ENCODE measurements at places on chromosomes 11 and 22.

GRCh38 chr22:47237890-47238480, 475.5 kb downstream of the TBC1D22A start:
- DNase-seq, result no peak

GRCh38 chr22:20509344-20510047, 2.1 kb downstream of the MED15 start:
- DNase-seq, result no peak

DNA sequence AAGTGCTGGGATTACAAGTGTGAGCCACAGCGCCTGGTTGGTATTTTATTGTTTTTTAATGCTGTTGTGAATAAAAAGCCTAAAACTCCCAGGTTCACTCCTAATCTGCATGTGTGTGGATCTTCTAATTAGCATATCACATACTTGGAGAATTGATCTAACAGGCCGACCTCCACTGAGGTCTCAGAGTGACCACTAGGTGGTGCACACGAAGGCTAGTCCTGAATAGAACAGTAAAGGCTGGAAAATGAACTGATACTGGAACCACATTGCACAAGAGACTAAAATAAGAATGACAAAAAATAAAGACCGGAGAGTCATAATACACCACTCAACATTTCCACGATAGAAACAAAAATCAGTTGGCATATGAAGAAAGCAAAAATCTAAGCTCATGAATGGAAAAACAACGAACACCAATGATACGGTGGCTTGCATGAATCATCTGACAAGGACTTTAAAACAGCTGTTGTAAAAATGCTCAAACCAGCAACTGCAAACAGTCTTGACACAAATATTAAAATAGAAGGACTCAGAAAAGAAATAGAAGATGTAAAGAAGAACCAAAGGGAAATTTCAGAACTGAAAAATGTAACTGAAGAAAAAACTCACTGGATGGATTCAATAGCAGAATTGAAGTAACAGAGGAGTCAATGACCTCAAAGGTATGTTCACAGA, 19.2 kb downstream of the PIM3 start:
- DNase-seq, result peak; percentile 54

- DNase-seq, result no peak
Measured at GRCh38 chr22:25962711-25963110, 206.6 kb upstream of the SEZ6L start.

GRCh38 chr11:113446112-113446511, 29.1 kb downstream of the DRD2 start:
- no peak for DNase-seq

DNA sequence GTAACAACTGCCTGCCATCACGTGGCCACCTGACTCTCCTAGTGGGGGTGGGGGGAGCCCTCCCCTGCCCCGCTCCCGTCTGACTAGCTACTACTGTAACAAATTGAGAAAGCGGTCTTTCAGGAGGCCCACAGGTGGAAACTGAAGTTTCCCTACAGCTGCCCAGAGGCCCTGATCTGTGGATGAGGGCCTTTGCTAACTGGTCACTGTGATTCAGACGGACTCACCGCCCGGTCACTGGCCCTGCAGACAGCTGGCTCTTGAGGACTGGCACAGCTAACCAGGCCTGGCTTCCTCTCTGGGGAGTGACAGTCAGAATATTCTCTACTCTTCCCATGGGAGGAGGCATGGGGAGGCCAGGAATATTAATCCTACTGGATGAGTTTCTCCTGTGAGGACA, 116.8 kb downstream of the ARHGAP8 start:
- DNase-seq, result no peak

- no peak for DNase-seq
Measured at GRCh38 chr22:44248926-44249325, 63.8 kb downstream of the SHISAL1 start.

DNA sequence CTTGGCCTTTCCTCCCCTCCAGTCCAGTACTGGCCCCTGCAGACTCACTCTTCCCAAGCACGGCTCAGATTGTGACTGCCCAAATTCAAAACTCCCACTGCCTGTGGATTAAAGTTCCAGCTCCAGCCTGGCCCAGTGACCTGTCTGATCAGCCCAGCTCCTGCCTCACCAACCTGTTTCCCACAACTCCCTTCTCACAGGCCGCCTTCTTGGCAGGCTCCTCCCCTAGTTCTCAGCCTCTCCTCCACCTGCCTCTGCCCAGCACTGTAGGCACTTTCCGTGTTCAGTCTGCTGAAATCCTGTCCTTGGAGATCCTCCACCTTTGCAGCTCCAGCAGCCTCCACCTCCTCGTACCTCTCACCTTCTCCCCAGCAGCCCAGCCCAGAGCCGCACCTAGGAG, 68.6 kb downstream of the MICAL2 start:
- no peak for DNase-seq

- DNase-seq, result no peak
Measured at GRCh38 chr11:91156041-91156440, 933.2 kb upstream of the CHORDC1 start.

DNA sequence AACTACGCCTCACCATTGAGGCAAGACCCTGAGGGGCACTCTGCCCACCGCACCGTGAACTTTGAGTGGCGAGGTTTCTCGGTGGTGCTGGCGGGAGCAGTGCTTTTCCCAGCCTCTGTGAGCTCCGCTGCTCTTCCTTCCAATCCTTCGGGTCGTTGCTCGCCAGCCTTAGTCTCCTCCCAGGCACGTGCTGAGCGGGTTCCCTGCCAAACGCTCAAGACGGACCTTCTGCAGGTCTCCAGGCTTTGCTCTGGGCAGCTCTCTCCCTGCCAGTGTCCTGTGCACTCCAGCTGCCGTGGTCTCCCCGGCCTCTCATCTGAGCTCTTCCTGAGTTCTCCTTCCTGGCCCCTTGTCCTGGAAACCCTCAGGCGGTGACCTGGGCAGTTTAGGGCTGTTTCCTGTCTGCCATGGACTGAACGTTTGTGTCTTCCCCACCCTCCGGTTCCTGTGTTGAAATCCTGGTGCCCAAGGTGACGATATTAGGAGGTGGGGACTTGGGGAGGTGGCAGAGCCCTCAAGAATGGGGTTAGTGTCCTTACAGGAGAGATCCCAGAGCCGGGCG, 11.2 kb upstream of the MUC6 start:
- no peak for DNase-seq

GRCh38 chr11:74449369-74449931, 17.9 kb downstream of the KCNE3 start:
- peak; percentile 39 for DNase-seq

- DNase-seq, result no peak
Measured at GRCh38 chr22:45529971-45530575, 27.4 kb downstream of the FBLN1 start.

DNA sequence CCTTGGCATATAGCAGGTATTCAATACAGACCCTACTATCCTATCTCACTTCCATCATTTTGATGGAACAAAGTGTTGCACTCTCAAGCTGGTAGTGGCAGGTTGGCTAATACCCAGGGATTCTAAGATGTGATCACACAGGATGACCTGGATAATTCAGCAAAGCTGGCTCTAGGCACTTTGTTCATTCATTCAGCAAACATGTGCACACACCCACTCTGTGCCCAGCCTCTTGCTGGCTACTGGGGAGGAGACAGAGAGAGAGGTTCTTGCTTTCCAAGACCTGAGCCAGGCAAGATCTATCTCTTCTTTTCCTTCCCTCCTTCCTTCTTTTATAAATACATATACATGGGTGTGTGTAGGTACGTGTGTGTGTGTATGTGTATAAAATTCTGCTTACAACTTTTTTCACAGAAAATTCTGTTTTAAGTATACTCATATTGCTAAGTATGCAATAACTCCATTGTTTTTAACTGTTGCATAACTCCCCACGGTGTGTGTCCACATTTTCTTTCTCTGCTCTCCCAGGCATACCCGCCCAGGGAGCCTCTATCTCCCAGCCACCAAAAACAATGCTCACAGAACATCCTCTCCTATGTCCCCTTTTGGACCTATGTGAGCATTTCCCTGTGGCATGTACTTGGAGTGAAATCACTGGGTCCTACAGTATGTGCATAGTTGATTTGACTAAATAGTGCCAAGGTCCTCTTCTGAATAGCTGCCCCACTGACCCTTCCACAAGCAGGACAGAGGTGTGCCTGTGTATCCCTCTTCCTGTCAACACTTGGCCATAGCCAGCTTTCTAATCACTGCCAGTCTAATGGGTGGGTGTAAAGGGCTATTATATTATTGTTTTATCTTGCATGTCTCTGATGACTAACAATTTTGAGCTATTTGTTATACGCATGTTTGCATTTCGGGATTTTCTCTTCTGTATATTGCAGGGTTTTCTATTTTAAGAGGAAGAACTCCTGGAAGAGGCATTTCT, 27.5 kb downstream of the CLPB start:
- no peak for DNase-seq

DNA sequence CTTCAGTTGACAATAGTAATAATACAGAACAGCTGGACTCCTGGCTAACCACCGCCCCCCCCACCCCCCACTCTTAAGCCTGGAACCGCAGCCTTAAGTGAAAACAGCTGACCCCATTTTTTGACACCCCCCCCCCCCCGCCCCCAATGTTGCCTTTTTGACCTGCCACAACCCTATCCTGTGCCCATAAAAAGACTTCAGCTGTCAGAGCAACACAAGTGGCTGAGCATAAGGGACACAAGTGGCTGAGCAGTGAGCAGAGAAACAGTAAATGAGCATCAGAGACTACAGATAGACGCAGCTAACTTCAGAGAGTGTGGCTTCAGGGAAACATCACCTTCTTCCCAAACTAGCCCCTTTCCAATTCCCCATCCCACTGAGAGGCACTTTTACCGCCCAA, 1493.8 kb downstream of the LRRC4C start:
- DNase-seq, result no peak

- DNase-seq, result no peak
Measured at GRCh38 chr11:24587635-24588034, 90.8 kb downstream of the LUZP2 start.

GRCh38 chr11:30487200-30487898, 98.8 kb downstream of the MPPED2 start:
- DNase-seq, result no peak

- no peak for DNase-seq
Measured at GRCh38 chr22:50272044-50272802, 2.0 kb upstream of the MAPK11 start.

GRCh38 chr11:134610116-134610910, 198.3 kb upstream of the B3GAT1 start:
- DNase-seq, result no peak

DNA sequence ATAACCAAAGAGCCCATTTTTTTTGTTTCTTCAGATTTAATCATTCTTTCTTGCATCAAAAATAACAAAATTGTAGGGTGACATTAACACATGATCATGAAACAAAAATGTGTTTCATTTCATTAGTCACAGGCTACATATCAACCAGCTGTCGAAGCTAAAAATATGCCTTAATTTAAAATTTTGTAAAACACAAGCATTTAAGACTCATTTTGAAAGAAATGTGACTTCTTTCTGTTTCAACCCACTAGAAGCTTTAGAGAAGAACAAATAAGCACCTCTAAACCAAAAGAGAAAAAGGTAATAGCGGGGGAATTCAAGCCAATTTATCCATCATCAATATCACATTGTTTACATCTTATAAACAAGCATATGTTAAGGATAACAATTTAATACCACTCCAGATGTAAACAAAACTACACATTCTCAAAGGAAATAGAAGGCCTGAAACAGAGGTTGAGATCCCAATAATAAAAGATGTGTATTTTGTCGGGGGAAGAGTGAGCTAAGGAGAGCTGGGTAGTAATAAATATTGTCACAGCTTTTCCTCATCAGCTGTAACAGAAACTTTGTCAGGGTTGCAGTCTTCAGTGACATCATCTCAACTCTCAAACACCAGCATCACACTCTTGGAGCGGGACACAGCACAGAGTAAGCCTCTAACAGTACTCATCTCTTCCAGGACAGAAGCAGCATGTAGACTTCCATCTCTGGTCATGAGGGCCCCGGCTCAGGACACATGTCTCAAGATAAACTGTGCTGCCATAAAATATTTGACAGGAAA, 42.0 kb downstream of the ALG9 start:
- DNase-seq, result no peak

DNA sequence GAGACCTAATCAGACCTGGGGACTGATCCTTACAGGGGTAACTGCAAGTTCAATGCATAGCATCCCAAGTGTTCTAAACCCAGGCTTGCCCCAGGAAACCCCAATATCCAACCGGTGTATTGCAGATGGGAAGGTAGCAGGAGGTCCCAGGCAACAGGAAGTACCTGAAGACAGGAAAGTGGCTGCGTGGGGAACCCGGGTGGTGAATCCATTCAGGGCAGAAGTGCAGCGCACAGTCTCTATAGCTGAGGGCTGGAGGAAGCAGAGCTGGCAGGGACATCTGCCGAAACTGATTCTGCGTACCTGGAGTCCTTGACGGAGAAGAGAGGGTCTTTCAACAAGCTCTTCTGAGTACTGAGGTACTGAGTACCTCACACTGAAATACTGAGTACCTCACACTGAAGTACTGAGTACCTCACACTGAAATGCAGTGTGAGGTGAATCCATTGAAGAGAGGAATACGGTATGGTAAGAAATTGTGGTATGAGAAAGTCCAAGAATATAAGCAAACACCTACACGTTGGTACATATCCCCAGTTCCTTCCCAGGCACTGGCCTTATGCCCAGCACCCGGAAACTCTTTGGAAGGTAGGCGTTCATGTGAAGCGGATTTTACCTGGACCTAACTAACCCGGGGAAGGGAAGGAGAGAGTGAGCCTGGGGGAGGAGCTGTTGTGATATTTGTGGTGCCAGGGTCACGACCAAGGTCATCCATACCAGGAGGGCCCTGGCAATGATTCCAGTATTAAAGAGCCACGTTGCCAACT, 20.1 kb downstream of the SCN4B start:
- DNase-seq, result no peak

DNA sequence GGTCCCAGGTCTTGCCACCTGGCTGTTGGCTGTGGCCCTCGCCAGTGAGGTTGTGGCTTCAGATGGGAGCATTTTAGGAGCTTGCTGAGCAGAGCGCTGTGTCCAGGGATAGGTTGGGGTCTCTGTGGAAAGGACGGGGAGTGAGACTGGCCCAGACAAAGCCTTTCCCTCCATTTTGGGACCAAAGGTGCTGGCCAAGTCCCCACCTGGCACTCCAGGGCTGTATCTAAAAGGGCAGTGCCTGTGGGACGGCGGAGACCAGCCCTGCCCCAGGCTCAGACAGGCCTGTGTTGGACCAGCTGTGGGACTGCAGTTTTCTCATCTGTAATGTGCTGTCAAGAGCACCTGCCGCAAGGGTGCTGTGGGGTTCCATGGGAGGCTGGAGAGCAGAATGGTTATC, 5.0 kb upstream of the KCTD17 start:
- no peak for DNase-seq

GRCh38 chr11:116403794-116404461, 368.9 kb downstream of the BUD13 start:
- DNase-seq, result no peak

GRCh38 chr22:45977003-45977411, at the start of gene WNT7B:
TSS of gene WNT7B (minus strand) at chr22:45977162. CDS start at chr22:45976754, 408 bp downstream.
- no peak for DNase-seq

Measured in T-helper 2 cell (primary cell).